ENCODE measurements at places on chromosomes 5 and 9.

DNA sequence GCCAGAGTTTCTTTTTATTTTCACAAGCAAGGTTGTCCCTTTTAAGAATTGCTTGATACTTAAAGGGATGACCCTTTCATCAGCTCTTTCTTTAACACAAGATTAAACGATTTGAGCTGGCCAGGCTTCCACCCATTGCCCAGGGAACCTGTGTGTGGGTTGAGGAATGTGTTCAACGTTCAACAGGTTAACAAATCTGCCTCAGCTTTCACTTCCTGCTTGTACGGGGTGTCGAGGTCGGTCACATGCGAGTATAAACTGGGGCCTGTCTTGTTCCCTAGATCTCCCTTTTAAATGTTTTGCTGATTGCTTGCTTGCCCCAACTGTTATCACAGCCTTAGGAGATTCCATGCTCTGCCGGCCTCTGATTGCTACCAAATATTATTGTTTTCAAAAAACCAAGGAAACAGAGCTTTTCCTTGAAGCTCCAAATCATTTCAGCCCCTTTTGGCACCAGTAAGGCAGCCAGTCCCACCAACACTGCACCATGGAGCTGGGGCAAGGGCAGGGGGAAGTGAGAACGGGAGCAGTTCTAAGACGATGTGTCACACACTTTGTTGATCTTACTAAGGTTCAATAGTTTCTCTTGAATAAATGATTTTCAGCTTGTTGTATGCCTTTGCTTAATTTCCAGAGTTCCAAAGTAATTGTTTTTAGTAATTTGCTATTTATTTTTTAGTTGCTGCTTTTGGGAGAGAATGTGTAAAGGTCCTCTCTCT is 10.7 kb upstream of the CLK4 start:
- no peak for DNase-seq

DNA sequence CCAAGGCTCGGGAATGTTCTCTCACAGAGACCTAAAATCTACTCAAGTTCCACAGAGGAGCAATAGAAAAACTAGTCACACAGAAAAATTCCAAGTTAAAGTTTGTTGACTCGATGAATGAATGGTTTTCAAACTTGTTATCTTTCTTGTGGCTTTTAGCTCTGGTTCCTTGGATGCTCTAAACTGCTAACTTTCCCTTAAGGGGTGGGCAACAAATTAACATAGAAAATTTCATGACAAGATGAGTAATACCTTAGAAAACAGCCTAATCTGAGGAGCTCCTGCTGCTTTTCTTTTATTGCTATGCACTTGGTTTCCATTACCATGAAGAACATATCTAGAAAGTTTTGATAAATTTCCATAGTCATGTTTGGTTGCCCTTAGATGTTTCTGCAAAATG is 100.2 kb upstream of the CCDC112 start:
- no peak for DNase-seq

DNA sequence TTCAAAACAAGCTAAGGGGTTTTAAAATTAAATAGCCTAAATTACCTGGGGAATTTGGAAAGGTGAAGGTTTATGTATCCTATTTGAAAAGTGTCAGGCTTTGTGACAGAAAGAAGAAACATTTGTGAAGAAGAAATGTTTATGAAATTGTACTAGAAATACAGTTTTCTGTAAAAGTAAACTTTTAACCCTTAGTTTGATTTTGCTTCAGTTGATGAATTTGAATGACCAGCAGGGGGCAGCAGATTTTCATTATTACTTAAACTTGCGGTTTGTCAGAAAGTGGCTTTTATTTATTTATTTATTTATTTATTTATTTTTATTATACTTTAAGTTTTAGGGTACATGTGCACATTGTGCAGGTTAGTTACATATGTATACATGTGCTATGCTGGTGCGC is 58.1 kb downstream of the NNT start:
- DNase-seq: no peak

- no peak for DNase-seq
Observed at GRCh38 chr5:106331415-106331814, 1339.3 kb downstream of the EFNA5 start.

- no peak for DNase-seq
Observed at GRCh38 chr5:146644831-146645230, 128.8 kb upstream of the GPR151 start.

DNA sequence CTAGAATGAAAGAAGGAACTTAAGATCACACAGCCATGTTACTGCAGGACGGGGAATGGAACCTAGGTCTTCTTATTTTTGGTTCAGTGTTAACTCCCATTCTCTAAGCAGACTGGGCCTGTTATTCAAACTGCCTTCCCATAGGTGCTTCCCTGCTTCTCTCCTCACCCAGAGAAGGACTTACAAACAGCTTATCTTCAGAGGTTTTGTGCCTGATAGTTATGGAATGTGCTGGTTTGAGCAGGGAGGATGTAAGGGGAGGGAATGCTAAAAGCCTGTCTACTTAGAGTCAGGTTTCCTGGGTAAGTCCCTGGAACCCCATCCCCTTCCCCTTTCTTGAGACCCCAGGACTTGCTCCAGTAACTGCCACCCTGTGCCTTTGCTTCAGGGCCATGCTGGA is 4.2 kb upstream of the PSMD5 start:
- no peak for DNase-seq

GRCh38 chr5:109958082-109958481 is 268.4 kb downstream of the MAN2A1 start:
- no peak for DNase-seq

DNA sequence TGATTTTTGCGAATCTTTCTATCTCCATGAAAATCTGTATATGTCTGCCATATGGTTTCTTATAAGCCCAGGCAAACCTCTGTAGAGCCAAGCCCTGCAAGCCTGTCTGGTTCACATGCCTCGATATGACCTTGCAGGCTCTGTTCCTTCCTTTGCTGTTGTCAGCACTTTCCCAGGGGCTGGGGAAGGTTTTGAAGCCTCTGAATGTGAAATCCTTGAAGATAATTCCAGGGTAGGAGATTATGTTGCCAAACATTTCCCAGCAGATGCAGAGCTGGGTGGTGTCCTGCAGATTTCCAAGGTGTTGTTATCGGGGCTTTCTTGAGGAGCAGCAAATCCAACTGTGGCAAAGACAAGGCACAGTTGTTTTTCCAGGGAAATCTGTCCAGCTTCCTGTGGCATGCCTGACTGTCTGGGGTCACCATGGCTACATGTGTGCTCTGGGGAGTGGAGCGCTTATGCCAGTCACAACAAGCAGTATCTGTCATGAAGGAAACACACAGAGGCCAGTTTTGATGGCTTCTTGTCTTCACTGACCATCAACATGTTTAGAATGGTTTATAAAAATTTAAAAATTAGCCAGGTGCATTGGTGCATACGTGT is 60.7 kb upstream of the RPS23 start:
- no peak for DNase-seq

GRCh38 chr9:95147452-95148207 is 169.9 kb downstream of the FANCC start:
- no peak for DNase-seq

GRCh38 chr5:34923694-34924461 is 5.5 kb upstream of the DNAJC21 start:
- no peak for DNase-seq

DNA sequence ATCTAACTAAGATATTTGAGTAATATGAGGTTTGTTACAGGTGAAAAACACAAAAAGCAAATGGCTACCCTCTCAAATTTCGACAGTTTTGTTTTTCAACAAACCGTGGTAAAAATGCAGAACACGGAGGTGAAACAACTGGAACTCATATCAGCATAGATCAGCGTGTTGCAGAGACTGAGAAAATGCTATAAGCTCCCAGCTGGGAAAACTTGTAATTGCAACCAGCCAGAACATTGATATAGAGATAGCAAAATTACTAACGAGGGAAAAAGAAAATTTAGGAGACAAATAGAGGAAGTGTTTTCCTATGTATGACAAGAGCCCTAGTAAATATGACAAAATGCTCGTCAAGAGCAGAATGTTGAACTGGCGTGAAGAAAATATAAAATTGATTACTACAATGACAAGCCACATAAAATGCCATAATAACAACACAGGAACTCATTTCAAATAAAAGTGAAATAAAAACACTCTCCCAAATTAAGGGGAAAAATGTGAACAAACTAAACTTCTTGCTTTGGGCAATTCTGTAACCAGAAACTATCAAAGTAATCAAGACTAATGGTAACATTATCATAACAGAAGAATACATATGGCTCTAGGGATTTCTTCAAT is 1989.8 kb downstream of the EFNA5 start:
- no peak for DNase-seq

- DNase-seq: no peak
Observed at GRCh38 chr9:30913331-30913730, 1471.1 kb upstream of the ACO1 start.

- no peak for DNase-seq
Observed at GRCh38 chr9:4297786-4298254, 2.0 kb downstream of the GLIS3 start.

- no peak for DNase-seq
Observed at GRCh38 chr5:149160291-149160787, 19.0 kb downstream of the ABLIM3 start.

DNA sequence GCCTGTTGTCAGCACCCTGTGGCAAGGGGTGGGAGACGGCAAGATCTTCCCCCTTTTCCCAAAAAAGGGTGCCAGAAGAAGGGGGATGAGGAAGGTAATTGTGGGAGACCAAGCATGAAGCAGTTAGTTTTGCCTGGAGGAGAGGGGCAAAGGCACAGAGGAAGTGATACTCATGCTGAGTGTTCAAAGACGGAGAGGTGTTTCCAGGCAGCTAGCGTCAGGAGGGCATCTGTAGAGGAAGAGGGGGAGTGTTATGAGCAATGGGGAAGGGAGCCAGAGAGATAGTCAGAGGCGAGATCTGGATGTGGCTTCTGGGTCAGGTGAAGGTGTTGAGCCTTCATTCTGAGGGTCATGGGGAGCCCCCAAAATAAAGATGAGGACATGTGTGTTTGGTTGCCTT is 26.9 kb upstream of the ADAM19 start:
- DNase-seq: no peak

GRCh38 chr9:87067426-87067825 is 120.1 kb upstream of the GAS1 start:
- DNase-seq: no peak
